Hair follicular keratinocyte (primary cell): ENCODE measurements at places on chromosomes 2 and 18. TPM values are rescaled to one million over a fixed set of nuclear protein-coding genes. Genes with fewer than 3 reads are reported as not detected.

The GALNT13 gene
- under 0.01 TPM in 1 of 2 replicates, not detected in the other for total RNA-seq

The EFR3B gene
- total RNA-seq = 0.55 and 0.61 TPM in 2 replicates

The MBP gene
- total RNA-seq = 16.9 and 20.2 TPM in 2 replicates

The ACTR3 gene
- total RNA-seq = 174 and 186 TPM in 2 replicates
